ENCODE measurements at places on chromosomes 6 and 20. TPM values are rescaled to one million over a fixed set of nuclear protein-coding genes. Genes with fewer than 3 reads are reported as not detected.

- no peak for DNase-seq
- H3K27ac ChIP-seq = no peak overlapping the region
- H3K36me3 ChIP-seq = peaks cover 11% of the 10 kb centered on the region
- peaks cover 2% of the 10 kb centered on the region for H3K4me1 ChIP-seq
- no peaks in the 10 kb centered on the region for H3K27me3 ChIP-seq
- H3K4me3 ChIP-seq = no peak overlapping the region
Measured at GRCh38 chr20:35200267-35200666, 26.2 kb upstream of the MMP24 start.

DNA sequence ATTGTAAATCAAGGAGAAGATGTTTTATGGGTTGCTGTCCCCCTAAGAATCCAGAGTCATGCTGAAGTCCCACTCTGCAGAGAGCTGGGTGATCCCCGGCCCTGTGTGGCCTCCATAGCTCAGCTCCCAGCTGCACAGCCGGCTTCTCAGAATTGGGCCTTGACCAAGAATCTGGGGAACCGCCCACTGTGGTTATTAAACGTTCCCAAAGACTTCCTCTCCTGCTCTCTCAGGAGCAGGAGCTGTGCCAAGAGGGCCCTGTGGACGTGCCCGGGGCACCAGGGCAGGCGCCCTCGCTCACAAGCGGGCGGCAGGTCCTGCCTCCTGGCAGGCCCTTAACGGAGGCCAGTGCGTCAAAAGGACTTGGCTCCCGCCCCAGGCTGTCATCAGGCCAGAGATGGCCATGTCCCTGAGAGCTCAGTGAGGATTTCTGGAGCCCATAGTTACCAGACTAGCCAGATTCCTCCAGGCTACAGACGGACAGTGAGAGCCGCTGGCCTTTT, 30.4 kb downstream of the ZC3H12D start:
- H3K27ac ChIP-seq = no peak overlapping the region
- peaks cover 11% of the 10 kb centered on the region for H3K4me1 ChIP-seq
- no peak overlapping the region for H3K4me3 ChIP-seq
- no peak for DNase-seq

DNA sequence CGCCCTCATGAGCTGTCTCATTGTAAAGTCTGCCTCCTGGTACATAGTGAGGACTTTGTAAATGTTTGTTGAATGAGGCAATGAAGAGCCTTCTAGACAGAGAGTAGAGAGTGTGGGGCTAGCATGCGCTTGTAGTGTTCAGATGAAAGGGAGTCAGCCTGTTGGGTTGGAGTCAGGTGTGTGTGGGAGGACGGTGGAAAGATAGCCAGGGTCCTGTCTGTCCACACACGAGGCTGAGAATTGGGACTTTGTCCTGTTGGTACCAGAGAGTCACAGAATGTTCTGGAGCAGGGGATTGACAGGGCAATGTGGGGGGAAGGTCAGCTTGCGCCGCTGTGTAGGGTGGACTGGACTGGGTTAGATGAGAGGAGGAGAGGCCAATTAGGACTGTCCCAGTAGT, 58.6 kb downstream of the RIOK1 start:
- H3K27me3 ChIP-seq = peaks cover 6% of the 10 kb centered on the region
- H3K4me3 ChIP-seq = no peak overlapping the region
- H3K4me1 ChIP-seq = no peaks in the 10 kb centered on the region
- DNase-seq = no peak

DNA sequence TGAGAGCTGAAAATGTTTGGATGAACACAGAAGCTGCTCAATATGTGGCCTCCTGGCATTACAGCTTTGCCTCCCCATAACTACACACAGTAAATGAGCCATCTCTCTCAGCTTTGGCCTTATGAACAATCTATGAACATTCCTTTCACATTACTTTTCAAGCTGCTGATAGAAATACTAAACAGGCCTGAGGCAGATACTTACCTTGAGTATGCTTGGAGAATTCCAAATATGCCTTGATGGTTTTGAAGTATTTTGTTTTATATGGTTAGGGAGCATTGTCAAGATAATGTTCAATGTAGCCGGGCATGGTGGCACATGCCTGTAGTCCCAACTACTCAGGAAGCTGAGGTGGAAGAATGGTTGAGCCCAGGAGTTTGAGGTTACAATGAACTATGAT, 104.5 kb downstream of the CD24 start:
- no peak overlapping the region for H3K4me3 ChIP-seq
- H3K27ac ChIP-seq = no peak overlapping the region
- no peaks in the 10 kb centered on the region for H3K4me1 ChIP-seq
- peaks cover 3% of the 10 kb centered on the region for H3K27me3 ChIP-seq

RGL2 gene
- total RNA-seq = 24.3 TPM

CGA gene
- not detected for total RNA-seq

PDYN gene
- total RNA-seq = not detected
